ENCODE measurements at places on chromosomes 3 and 15. TPM values are rescaled to one million over a fixed set of nuclear protein-coding genes. Genes with fewer than 3 reads are reported as not detected.

Gene GHSR
- total RNA-seq, result not detected

Gene ANKUB1
- total RNA-seq, result not detected

Gene AGTR1
- not detected for total RNA-seq

Gene CHRM5
- not detected for total RNA-seq

Gene SERPINI2
- total RNA-seq, result not detected

Gene ARPP21
- total RNA-seq, result not detected

Gene C3orf49
- total RNA-seq, result not detected

Gene DUSP7
- 29.3 TPM for total RNA-seq

Gene TMEM207
- not detected for total RNA-seq

Gene ZXDC
- 22.7 TPM for total RNA-seq

Gene NR2C2
- total RNA-seq, result 69.7 TPM

Gene CPA3
- total RNA-seq, result not detected

Gene GOLGA8S
- total RNA-seq, result 0.49 TPM

Gene LRTM1
- total RNA-seq, result not detected

Gene CIAO2A
- 80.2 TPM for total RNA-seq

Gene ZBTB20
- total RNA-seq, result 5.6 TPM

Gene C2CD4A
- not detected for total RNA-seq

Gene MASP1
- total RNA-seq, result not detected

Gene TNIK
- total RNA-seq, result 39.3 TPM

Gene CACNA1D
- 0.41 TPM for total RNA-seq

Gene LRRC49
- total RNA-seq, result not detected

Gene ZNF639
- total RNA-seq, result 32.2 TPM

Gene CA12
- 0.12 TPM for total RNA-seq

Gene PPCDC
- 36.7 TPM for total RNA-seq

Gene CLSTN2
- 0.07 TPM for total RNA-seq

Gene UBE2E1
- 58.5 TPM for total RNA-seq

Data from activated CD8-positive, alpha-beta memory T cell treated with anti-CD3 and anti-CD28 coated beads, Interleukin-2, amount 10 ng/mL, durations not matched to agents 7 days and 5 days (primary cell).